ENCODE measurements at places on chromosomes 11 and 22.

- DNase-seq = no peak
These were observed 8.7 kb downstream of the SLC37A2 start for GRCh38 chr11:125071846-125072217.

DNA sequence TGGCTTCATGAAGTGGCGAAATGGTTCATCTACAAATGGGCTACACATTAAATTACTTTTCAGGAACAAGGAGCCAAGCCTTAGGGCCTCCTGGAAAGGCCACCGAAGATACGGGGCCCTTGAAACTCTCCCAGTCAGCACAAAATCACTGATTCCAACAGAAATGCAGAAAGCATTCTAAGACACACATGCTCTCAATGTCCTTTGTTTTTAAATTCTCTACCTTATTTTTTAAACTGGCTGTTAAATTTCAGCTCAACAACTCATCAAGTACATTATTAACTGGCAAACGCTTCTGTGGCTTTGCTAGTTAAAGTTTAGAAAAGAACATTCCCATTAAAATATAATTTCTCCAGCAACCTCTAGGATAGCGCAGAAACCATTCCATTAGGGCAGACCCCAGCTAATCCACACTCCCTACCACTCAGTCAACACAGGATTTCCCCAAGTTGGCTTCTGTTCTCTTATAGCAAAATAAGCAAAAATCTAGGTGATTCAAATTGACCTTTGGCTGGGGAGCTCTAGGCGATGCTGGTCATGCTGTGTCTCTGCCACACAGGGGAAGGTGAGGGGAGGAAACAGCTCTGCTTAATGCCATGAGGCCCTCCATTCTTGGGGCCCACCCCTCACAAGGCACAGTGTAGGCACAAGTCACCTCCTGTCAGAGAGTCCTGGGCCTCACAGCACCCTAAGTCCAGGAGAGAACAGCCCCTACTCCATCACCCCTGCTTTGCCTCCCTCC lies 47.1 kb downstream of the PLEKHA7 start:
- DNase-seq = no peak

GRCh38 chr11:126182787-126183445 lies 28.5 kb downstream of the RPUSD4 start:
- no peak for DNase-seq

GRCh38 chr11:60785136-60785535 lies at the start of gene MS4A10:
TSS of gene MS4A10 (plus strand) at chr11:60785333. CDS start at chr11:60790336, 5,003 bp downstream.
- DNase-seq = no peak

DNA sequence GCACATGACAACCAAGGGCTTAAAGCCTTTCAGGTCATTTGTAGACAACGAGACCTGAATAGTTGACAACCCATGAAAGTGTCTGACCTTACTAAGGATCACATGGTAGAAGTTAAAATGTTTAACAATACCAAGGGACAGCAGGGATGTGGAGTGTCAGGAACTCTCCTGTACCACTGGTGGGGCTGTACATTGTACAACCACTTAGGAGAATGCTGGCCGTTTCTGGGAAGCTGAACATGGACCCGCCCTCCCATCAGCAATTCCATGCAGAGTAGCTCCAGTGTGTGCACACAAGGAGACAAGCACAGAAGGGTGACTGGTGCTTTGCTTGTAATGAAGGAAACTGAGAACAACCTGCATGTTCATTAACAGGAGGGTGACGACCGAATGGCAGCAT lies 162.9 kb downstream of the MPPED1 start:
- no peak for DNase-seq

- DNase-seq = no peak
These were observed 38.4 kb upstream of the PRSS23 start for GRCh38 chr11:86761978-86762377.

DNA sequence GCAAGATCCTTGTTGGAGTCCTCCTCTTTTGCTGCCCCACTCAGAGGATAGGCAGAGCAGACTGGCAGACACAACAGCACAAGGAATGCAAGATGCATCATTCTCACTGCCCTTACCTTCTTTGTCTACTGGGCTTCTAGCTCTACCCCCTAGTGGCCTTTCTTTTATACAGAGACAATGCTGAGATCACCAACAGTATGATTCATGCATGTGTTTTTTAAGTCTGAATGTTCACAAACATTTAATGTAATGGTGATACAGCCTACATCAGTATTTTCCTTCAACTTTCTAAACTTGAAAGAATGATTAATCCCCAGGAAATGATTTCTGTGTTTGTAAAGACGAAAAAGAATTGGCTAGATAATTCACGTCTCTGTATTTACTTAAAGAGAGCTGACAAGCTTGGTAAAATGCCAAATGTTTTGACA lies at the start of gene MMP10:
Gene MMP10, minus strand, starts transcription at position 138 of the 428 bp plus-strand sequence. Its CDS starts 37 bp downstream, at position 101.
- DNase-seq = no peak

- no peak for DNase-seq
These were observed 21.3 kb downstream of the MORC2 start for GRCh38 chr22:30947173-30947815.

GRCh38 chr11:10310301-10310841 lies 5.5 kb downstream of the ADM start:
- no peak for DNase-seq

GRCh38 chr22:38954414-38955043 lies 2.9 kb upstream of the APOBEC3A start:
- no peak for DNase-seq

GRCh38 chr22:17725500-17725796 lies 48.8 kb downstream of the BID start:
- no peak for DNase-seq

DNA sequence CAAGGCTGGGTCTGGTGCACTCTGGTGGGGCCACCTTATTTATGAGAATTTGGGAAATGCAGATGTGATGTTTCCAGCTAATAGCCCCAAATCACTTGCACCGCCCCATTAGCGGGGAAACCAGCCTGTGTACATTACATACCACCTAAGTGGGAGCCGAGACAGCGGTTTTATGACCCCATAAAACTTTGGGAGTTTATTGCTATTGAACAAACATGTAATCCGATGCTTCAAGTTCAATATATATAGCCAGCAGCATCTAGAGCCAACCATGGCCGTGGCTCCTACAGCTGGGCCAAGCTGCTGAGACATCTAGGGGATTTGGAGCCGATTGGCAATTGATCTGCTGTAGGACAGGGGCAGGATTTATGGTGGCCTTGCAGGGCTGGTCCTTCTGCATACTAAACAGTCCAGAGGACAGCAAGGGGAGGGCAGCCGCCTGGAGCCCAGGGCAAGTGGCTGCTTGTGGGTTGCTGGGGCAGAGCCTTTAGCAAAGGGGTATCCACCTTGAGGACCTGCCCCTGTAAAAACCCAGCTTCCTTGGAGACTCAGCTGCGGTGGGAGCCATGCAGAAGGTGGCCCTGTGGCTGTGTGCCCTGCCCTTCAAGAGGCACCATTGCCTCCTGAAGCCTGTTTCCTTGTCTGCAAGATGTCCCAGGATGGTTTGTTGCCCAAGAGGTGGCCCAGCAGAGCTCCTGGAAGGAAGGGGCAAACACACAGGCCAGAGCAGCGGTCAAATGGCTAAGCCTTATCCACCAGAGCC lies 47.9 kb upstream of the CCDC188 start:
- no peak for DNase-seq

DNA sequence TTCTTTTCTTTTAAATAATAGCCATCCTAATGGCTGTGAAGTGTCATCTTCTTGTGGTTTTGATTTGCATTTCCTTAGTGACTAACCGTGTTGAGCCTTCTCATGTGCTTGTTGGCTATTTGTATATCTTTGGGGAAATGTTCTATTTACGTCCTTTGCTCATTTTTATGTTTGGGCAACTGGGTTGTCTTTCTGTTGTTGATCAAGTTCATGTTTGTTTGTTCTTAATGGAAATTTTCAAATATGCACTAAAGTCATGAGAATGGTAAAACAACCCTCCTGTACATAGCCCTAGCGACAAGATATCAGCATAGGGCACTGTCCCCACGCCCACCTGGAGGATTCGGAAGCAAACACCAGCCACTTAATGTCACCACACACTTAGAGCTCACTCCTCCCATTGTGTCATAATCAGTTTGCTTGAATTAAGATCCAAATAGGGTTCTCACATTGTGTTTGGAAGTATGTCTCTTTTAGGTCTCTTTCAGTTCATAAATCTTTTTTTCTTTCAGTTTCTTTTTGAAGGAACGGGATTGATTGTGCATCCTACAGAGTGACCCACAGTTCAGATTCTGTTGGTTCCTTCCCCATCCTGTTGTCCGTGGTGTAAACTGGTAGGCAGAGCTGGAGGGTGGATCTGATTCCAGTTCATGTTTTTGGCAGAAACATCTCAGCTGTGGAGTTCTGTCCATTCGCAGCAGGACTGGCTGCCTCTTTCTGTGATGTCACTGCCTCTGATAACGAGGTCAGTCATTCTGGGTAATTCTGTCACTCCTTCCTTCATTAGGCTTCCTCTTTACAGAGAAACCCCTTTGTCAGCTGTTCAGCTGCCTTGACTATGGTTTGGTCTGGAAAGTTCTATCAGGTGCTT lies 26.4 kb upstream of the ADORA2A start:
- no peak for DNase-seq

GRCh38 chr11:40183073-40184064 lies 1276.1 kb downstream of the LRRC4C start:
- DNase-seq = no peak

GRCh38 chr11:102760344-102761035 lies 19.9 kb downstream of the MMP10 start:
- DNase-seq = no peak

- DNase-seq = peak; percentile 10
These were observed 115.8 kb upstream of the PITPNB start for GRCh38 chr22:28034760-28035401.

GRCh38 chr11:102079625-102080024 lies 30.6 kb upstream of the YAP1 start:
- no peak for DNase-seq

DNA sequence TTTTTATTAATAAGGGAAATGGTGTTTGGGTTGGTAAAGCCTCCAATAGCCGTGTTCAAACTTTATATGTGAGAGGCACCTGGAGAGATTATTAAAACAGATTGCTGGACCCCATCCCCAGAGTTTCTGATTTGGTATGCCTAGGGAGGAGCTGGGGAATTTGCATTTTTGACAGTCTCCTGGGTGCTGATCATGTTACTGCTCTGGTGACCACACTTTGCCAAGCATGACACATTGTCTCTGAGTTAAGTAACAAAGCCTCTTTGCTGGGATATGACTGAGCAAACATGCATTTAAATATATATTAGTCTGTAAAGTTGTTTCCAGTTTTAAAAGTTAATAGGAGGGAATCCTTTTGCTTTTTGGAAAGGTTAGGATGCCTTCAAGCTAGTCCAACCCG lies 140.4 kb downstream of the NAV2 start:
- DNase-seq = no peak

- no peak for DNase-seq
These were observed 2.8 kb upstream of the APOC3 start for GRCh38 chr11:116826751-116827431.

DNA sequence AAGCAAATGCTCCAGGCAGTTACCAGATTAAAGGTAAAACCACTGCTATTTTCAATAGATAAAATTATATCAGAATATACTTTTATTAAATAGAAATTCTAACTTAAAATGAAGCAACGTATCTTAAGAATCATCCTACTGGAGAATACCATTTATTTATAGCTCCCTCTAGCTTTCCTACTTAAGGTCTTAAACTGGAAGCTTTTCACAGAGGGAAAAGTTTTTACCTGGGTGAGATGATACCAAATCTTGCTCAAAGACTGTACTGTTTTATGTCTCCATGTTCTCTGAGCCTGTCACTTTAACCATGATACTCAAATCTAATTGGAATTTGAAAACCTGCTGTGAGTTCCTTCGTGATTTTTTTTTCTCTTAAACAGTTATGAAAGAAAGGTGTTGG lies 291.8 kb downstream of the AASDHPPT start:
- DNase-seq = no peak

- DNase-seq = no peak
These were observed 1.3 kb downstream of the SPTY2D1 start for GRCh38 chr11:18632841-18633240.

GRCh38 chr11:109696191-109696897 lies 274.4 kb downstream of the C11orf87 start:
- DNase-seq = no peak

GRCh38 chr11:62646825-62647608 lies 604 bp upstream of the GANAB start:
- DNase-seq = no peak

DNA sequence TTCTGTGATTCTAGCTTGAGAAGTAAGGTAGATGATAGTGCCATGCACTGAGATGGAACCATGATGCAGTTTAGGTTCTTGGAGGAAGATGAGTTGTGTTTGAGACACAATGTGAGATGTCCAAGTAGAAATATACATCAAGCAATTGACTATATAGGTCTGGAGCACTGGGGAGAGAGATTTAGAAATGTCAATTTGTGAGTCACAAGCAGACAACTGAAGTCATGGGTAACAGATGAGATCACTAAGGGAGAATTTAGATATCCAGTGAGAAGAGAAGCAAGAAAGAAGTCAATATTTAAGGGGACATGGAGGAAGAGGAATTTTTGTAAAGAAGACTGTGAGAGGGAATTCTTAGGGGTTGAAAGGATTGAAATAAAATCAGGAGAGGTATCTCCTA lies 65.1 kb upstream of the RRAS2 start:
- DNase-seq = no peak

DNA sequence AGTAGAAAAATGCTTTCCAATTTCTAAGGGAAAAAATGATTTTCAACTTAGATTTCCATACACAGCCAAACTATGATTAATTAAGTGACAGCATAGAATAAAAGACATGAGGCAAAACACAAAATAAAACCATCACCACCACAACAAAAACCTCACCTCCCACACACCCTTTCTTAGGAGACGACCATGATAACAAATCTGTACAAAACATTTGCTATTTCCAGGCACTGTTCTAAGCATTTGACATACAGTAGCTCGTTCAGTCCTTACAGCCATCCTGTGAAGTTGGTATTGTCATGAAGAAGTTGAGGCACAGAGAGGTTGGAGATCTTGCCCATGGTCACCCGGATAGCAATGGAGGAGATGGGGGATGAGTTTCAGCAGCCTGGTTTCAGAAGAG lies 8.7 kb downstream of the SPI1 start:
- DNase-seq = no peak

- DNase-seq = no peak
These were observed 68.2 kb downstream of the SYT13 start for GRCh38 chr11:45217991-45218390.

DNA sequence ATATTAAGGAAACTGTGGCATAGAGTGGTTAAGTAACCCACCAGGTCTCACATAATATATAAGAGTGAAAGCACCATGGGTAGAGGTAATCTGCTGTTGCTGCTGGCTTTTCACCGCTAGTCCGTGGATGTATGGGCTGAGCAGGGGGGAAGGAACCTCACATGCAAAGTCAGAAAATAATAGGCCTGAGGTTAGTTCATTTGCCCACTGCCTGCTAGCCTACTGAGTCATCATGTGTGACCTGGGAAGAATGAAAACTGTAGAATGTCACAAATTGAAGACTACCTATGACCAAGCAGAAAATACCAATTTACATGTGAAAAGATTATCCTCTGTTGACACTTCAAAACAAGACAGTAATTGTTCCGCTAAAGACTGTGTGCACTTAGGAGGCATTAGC lies 560.1 kb upstream of the FAT3 start:
- DNase-seq = no peak

DNA sequence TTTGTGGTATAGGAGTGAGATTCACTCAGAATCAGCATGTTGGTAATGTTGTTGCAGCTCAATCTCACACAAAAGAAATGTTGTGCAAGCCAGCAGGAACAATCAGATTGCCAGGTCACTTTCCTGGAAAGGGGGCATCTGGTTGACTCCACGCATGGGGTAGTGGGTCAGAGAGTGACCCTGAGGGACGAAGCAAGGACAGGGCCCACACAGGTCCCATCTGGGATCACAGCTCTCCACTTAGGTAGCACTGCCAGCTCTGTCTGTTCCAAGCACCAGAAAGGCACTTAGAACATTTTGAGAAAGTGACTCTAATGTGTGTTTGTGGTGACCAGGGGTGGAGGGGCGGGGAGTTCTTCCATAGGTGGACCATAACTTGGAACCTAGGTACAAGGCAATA lies 109.5 kb downstream of the RASSF10 start:
- DNase-seq = no peak

Measured in activated CD4-positive, alpha-beta T cell treated with anti-CD3 and anti-CD28 coated beads, Interleukin-2, amount 50 U/mL, for 1 hour (primary cell).